T follicular helper cell (primary cell): ENCODE measurements at places on chromosomes 3 and 15.

GRCh38 chr3:127195417-127195816 lies 2.5 kb downstream of the PRR23E start:
- no peak for DNase-seq

- DNase-seq, result no peak
Observed at GRCh38 chr3:131688370-131688769, 185.6 kb upstream of the MRPL3 start.

DNA sequence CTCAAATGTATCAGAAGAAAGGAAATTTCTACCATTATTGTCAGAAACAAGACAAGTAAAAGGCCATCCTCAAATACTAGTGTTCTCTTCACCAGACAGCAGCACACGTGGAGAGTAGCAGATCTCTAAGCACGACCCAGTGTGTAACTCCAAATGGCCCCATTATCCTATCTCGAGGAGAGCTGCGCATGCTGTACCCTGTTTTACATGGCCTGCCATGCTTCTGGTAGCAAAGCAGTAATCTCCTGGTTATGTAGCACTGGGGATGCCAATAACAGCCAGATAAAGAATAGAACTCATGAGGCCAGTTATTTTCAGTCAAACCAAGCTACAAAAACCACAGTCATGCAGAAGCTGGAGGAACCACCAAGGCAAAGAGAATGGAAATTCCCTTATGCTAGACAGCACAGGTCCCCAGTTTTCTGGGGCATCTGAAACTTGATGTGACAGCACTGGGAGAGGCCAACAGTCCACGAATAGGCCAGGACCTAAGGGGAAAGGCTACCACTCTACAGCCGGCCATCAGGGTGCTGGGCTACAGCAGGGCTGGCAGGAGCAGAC lies 73.0 kb downstream of the LIPC start:
- DNase-seq, result no peak

DNA sequence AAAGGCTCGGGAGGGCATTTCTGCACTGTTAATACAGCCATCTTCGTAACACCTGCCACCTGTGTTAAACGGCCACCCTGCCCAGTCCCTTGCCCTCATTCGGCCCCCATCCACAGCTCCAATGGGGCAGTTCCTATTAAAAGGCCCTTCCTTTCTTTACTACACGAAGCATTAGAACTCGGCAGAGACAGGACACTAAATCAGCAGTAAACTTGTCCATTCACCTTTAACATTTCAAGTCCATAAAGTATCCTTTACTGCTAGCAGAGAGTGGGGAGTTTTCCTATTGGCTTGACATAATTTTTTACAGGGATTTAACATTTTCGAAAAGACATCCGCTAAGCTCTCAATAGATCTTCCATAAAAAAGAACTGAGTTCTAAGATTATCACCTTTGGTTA lies 76.3 kb downstream of the LRRN1 start:
- no peak for DNase-seq

DNA sequence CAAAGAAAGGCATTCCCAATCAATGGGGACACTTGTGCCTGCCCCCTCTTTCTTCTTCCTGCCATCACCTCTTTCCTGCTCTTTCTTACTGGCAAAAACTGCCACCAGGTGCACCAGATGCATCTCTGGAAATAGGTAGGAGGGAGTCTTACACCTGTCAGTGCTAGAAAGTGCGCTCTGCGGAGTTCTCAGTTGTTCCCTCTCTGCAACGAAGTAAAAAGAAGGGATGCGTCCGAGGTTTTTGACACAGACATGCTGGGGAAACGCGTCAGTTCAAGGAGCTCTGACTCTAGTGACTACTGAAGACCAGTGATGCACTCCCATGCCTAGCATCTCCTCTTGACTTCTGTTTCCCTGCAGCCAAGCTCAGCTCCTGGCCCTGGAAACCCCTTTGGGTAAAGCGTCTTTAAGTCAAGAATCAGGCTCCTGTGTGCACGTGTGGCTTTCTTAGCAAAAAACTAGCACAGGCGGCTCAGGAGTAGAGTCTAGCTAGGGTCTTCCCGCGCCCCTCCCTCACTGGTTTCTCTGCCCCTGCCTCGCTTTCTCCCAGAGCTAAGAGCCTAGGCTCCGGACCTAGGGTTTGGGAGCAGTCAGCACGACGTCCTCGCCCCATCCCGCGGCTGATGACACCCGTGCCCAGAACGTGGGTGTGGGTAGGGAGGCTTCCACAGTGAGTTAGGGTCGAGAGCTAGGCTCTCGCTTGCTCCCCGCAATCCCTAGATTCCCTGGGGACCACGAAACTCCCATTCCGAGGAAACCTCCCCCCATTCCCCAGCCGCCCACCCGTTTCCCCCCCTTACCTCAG lies 564 bp upstream of the GRM7 start:
- no peak for DNase-seq

DNA sequence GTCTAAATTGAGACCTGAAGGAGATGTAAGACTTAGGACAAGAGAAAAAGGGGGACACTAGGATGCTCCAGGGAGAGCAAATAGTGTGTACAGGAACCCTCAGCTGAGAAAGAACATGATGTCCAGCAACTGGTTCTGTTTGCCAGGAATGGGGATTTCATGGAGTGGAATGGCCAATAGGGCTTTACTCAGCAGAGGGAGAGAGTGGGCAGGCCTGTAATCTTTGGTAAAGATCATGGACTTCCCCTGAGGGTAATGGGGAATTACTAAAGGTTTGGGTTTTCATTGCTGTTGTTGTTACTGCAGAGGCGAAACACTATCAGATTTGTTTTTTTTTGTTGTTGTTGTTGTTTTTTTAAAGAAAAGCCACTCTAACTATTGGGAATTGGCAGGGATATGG lies 99.0 kb downstream of the SCN11A start:
- DNase-seq, result no peak

DNA sequence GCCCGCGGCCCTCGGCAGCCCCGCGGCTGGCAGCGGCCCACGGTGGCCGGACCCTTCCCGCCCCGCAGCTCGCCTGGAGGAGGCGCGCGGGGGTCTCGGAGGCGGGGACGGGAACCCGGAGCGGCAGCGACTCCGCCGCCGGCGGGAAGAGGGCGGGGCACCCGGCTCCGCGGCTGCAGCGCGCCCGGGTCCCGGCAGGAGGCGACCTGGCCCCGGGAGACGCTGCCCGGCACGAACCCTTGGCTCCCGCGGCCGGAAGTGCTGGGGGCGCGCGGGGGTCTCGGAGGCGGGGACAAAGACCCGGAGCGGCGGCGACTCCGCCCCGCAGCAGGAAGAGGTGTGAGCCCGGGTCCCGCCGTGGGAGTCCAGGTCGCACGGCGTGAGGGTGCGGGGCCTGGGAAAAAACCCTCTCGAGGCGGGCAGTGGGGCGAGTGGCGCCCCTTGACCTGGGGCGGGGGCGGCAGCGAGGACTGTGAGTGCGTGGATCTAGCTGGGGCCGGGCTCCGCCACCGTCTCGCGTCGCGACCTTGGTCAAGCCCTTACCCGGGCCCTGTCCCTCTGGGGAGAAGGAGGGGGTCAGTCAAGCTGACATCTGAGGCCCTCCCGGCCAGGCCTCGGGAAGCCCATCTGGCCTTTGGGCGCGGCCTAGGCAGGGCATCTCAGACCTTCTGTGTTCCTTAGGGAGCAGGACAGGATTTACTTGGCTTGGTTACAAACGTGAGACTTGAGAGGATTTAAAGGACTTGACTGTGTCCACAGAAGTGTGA lies at the start of gene CIB2:
Gene CIB2 (minus strand): TSS at position 151 of the 767 bp plus-strand sequence. CDS start 230 bp downstream, outside the sequence.
- peak; percentile 64 for DNase-seq

GRCh38 chr15:69482686-69483256 lies 30.2 kb downstream of the RPLP1 start:
- DNase-seq, result no peak

DNA sequence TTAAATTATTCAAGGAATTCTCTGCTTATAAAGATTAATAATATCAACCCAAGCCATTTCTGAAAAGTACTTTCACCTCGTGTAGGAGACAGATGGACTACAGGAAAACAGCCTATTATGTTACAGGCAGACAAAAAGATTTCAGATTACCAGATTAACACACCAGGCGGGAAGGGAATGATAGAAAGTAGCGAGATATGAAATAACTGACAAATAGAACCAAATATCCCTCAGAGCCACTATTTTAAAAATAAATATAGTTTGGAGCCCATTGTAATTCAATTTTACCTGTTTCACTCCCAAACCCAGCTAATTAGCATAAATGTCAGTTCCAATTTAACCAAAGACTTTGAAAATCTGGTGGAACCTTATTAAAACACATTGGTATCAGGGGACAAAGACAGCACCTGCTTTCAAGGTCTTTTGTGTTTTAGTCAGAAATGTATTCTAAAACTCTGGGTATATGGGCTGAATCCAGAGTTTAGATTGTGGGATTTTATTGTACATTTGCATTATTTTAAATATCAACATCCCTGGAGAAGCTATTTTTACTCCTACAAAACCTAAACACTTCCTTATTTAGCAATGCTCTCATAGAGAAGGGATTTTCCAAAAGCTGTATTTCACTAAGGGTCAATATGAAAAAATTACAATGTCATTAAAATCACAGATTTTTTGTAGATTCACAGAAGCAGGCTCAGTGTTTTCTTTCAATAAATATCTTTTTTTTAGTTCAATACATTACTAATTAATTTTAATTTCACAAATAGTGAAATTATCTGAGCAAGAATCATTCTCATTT lies 138.4 kb downstream of the TNIK start:
- DNase-seq, result no peak

- no peak for DNase-seq
Observed at GRCh38 chr3:169203631-169204550, 459.6 kb downstream of the MECOM start.

- no peak for DNase-seq
Observed at GRCh38 chr15:31108836-31109235, 7.3 kb upstream of the TRPM1 start.

GRCh38 chr3:83946554-83946953 lies 1012.2 kb upstream of the CADM2 start:
- no peak for DNase-seq

DNA sequence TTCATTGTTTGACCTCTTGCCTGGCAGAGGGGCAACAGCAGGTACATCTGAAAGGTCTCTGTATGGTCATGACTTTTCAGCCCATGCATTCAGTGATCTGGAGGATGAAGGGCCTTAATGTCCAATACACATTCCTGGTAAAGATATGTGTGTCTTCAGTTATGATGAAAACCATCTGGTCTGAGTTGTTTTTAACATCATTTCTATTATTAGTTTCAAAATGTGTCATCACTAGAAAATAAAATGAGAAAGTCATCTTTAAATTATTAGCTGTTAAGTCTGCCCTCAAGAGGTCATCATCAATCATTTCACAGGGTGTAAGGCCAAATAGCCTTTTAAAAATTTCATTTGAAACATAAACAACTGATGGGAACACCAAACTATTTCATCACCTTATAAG lies 92.1 kb upstream of the PLSCR4 start:
- no peak for DNase-seq

GRCh38 chr3:144259267-144259666 lies 287.6 kb downstream of the DIPK2A start:
- DNase-seq, result no peak

DNA sequence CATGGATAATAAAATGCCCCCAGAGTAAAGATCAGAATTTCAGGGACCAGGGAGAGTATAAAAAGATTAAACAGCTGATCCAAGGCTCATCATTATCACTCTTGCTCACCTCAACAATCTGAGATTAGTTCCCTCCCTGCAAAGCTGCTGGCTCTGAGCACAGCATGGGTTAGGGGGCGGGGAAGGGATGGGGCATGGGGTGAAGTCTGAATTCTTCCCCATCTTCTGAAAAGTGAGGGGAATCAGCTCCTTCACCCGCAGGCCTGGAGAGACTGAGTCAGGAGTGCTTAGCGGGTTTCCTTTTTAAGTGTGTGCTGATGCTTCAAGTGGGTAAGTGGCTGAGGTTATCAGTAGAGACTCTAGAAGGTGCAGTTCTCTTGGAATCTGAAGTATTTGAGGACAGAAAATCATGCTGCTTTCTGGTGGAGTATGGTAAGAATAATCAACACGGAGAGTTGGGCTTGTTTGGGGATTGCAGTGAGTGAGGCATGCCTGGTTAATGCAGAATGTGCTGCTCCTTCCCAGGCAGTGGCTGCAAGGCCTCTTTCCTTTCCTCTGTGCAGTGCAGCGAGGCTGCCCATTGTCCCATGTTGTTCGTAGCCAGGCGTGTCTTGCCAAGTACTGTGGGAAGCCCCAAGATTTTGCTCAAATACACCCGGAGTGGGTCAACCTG lies 59.2 kb upstream of the TRAK1 start:
- no peak for DNase-seq

GRCh38 chr15:81940467-81941451 lies 105.1 kb downstream of the MEX3B start:
- DNase-seq, result no peak

GRCh38 chr3:76497636-76498035 lies 542.3 kb upstream of the ROBO2 start:
- no peak for DNase-seq

DNA sequence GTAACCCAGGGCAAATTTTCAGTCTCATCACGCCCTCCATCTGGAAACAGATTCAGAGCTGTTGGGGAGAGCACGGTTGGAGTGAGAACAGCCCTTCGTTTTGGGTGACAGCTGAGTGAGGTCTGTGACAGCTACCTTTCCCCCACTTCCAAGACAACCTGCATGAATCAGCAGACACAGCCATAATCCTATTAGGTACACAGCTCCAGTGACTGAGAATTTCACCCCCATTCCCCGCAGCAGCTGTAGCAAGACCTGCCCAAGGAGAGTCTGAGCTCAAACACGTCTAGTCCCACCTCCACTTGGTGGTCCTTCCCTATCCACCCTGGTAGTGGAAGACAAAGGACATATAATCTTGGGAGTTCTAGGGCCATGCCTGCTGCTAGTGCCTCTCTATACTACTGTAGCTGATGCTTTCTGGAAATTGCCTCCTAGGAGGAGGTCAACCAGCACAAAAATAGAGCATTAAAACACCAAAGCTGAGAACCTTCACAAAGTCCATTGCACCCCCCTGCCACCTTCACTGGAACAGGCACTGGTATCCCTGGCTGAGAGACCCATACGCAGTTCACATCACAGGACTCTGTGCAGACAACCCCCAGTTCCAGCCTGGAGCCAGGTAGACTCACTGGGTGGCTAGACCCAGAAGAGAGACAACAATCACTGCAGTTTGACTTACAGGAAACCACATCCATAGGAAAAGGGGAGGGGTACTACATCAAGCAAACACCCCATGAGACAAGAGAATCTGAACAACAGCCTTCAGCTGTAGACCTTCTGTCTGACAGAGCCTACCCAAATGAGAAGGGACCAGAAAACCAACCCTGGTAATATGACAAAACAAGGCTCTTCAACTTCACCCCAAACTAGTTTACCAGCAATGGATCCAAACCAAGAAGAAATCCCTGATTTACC lies 448.6 kb upstream of the CBLB start:
- DNase-seq, result no peak

GRCh38 chr3:139509631-139510030 lies 29.9 kb downstream of the RBP1 start:
- no peak for DNase-seq

DNA sequence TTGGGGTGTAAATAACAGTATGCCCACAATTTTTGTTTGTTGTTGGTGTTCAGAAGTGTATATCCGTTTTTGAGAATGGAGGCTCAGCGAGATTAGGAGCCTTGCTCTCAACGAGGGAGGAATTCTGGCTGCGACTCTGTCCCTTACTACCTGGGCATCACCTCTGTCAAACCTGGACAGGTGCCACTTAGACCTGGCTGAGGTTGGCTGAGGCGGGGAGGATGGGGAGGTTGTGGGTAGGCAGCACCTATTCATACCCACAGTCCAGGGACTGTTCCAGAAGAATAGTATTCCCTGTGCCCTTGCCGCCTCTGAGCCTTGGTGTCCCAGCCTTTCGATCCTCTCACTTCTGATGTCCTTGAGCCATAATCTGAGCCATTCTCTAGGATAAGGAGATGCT lies 99.9 kb downstream of the LINGO1 start:
- DNase-seq, result no peak
